Placental pericyte (primary cell): ENCODE measurements at places on chromosomes 11 and 22. TPM values are rescaled to one million over a fixed set of nuclear protein-coding genes. Genes with fewer than 3 reads are reported as not detected.

SLC22A9 gene
- total RNA-seq: not detected in 2 replicates

RGL4 gene
- total RNA-seq: not detected in 2 replicates

SCN4B gene
- total RNA-seq: not detected in 2 replicates

CPT1B gene
- 3.9 and 9.8 TPM in 2 replicates for total RNA-seq

OPCML gene
- total RNA-seq: 0.14 TPM in 1 of 2 replicates, not detected in the other

E2F8 gene
- 1.7 TPM in 1 of 2 replicates, not detected in the other for total RNA-seq

APOA4 gene
- not detected in 2 replicates for total RNA-seq

FOLR2 gene
- total RNA-seq: not detected in 2 replicates
